Stimulated activated CD8-positive, alpha-beta memory T cell treated with anti-CD3 and anti-CD28 coated beads, Interleukin-2, amount 100 ng/mL, for 48 hours (primary cell): ENCODE measurements at places on chromosomes 5 and 9.

- DNase-seq = no peak
Observed at GRCh38 chr9:131119600-131119999, 5.8 kb upstream of the NUP214 start.

GRCh38 chr9:104810421-104811339 lies 46.8 kb downstream of the NIPSNAP3B start:
- DNase-seq = no peak

DNA sequence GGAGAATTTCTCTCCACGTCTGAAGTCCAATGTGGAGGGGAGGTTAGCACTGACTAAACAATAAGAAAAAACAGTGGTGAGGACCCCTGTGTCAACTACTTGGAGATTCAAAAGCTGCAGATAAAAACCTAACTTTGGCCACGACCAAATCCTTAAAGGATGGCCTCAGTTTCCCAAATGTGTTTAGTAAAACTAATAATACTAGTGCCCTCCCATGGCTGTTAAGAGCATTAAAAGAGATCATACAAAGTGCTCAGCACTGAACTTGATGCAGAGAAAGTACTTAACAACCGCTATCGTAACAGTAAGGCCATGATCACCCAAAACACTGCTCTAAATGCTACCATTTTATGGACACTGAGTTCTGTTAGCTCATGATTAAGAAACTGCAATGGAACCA lies 288.4 kb downstream of the EBF1 start:
- DNase-seq = no peak

GRCh38 chr5:7667216-7667767 lies 183.6 kb downstream of the CFAP90 start:
- no peak for DNase-seq

GRCh38 chr9:25703701-25704357 lies 25.6 kb upstream of the TUSC1 start:
- no peak for DNase-seq
